Activated CD4-positive, alpha-beta T cell treated with anti-CD3 and anti-CD28 coated beads, Interleukin-2, amount 50 U/mL, for 48 hours (primary cell): ENCODE measurements at places on chromosomes 6 and 20.

DNA sequence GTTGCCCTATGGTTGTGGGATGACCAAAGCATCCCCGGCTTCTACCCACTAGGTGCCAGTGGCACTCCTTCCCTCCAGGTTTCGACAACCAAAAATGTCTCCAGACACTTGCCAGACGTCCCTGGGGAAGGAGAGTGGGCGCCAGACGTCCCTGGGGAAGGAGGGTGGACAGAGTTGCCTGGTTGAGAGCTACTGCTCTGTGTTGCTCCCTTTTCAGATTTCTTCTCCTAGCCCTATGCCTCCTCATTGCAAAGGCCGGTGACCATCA lies 13.1 kb downstream of the LRRC73 start:
- DNase-seq: no peak

DNA sequence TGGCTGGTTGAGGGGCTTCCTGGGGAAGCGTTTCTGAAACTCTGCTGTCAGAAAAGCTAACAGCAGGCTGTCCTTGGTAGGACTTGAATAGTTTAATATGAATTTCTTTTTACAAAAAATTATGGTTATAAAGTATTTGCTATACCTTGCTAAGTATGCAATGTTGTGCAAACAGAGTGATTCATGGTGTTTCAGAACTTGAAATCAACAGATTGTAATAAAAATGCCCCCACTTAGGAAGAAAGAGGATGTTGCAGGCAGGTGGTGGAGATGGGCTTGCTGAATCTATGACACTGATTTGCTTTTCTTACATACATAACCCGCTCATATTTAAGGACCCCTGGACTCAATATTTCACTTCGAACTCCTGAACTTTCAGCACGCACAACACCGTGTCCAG lies 211.6 kb downstream of the THBS2 start:
- DNase-seq: no peak

DNA sequence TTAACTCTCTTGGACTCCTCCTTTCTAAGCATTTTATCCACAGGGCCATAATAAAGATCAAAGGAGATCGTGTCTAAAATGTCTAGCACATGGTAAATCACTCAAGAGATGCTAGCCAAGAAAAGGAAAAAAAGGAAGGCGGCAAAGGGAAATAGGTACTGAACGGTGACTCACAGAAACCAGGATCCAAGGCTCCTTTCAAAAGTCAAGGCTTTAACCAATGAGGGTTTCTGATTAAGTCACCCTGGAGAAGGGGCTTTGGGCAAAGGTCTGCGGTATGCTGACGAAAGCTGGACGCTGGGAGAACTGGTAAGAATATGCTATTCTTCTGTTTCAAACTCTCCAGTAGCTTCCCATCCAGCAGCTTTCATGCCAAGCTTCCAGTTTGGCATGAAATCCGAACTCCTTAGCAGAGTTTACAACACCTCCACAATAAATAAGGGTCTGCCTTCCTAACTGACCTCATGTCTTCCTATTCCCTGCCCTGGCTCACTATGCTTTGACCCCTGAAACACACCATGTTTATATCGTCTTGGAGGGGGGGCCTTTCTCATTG lies 1.0 kb downstream of the TOMM34 start:
- peak; percentile 62 for DNase-seq

DNA sequence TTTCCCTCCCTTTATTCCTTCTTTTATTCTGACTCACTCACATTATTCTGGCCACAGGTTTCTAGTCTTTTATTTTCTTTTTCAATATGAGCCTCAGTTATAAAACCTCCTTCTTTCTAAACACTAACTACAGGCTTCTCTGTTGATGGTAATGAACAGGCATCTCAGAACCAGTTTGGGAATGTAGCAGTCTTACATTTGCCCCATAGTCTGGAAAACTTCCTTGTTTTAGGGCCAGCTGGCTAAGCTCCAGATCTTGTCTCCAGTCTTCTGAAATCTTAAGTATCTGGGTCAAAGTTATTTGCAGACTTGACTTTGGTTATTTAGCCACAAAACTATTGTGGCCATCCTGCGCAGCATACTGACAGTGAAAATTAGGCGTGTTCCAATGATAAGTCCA lies 97.0 kb upstream of the MAN1A1 start:
- DNase-seq: no peak

- no peak for DNase-seq
Measured at GRCh38 chr20:22414305-22414742, 170.0 kb downstream of the FOXA2 start.

GRCh38 chr20:33560026-33560425 lies 70.1 kb downstream of the CBFA2T2 start:
- no peak for DNase-seq

DNA sequence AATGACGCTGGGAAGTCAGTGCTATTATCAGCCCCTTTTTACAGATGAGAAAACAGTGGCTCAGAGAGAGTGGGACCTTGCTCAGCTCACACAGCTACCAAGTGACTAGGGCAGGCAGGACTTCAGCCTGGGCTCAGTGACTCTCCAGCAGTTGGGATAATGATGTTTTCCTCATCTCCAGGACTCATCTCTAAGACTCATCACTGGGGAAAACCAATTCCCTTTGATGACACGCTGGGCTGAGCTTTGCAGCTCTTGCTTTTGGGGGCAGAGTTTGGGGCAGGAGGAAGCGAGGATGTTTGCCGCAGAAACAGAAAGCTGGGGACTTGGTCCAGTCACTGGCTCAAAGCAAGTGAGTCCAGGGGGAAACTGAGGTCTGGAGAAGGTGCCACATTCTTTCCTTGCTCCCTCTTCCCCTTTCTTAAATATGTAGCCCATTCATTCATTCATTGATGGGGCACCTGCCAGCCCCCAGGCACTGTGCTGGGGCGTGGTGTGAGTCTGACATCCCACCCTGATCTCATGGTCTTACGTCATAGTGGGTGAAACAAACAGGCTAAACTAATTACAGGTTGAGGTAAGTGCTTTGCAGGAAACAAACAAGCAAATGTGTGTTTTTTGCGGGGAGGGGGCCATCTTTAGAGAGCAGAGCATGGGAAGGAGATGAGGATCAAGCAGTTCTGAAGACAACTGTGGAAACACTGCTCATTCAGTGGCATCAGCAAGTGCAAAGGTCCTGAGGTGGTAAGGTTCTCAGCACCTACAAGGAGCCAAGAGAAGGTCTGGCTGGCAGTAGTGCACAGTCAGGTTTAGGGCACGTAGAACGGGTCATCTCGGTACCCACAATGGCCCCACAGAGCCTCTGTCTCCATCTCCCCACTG lies 74.4 kb upstream of the PMEPA1 start:
- no peak for DNase-seq

DNA sequence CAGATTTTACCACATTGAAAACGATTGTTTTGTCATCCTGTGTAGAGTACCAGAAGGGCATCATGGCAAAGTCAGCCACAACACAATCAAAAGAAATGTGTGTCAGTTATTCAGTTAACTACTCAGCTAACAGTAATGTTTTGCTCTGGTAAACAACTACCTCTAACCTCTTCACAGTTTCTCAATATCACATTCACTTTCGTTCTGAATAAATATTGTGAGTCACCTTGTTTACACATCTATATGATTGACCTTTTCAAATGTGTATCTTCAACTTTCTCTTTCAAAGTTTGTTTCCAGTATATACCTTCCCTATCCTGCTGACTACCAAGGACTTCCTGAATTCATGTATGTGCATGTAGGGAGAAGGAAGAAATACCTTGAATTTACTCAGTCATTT lies 216.6 kb upstream of the UFL1 start:
- DNase-seq: no peak

GRCh38 chr6:93213028-93213427 lies 206.3 kb downstream of the EPHA7 start:
- no peak for DNase-seq

DNA sequence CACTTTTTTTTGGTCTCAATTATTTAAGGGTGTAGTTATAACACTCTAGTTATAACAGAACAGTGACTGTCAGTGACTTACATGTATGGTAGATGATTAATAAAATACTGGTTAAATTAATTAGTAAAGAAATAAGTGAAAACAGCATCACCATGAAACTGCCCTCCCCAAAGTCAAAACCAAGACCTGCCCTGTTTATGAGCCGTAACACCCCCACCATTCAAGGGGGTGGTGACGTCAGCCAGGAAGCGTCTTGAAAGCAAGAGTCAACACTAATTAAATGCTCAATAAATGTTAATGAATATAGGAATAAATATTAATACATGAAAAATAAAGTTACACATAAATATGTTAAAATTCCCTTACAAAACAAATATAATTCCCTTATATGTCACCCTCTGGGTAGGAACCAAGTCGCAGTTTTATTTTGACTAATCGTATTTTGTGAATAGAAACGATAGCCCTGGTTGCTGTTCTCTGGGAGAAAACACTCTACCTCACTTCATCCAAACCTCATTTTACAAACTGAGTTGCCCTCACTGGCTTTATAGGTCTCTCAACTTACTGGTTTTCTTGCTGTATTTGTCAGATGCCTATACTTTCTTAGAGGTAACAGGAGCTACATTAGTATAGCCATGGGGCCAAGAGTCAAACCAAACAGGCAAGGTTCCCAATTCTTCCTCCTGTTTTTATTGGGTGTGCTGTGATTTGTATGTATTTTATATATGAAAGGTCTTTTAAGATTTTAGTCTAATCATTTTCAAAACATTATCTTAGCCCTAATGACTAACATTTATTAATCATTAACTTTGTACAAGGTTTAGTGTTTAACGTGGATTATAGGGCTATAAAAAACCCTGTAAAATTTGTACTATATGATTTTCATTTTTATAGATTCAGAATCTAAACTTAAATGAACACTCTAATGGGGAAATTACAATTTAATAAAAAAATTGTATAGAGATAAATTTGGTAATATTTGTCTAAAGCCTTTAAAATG lies 227.9 kb upstream of the IRAK1BP1 start:
- DNase-seq: no peak

DNA sequence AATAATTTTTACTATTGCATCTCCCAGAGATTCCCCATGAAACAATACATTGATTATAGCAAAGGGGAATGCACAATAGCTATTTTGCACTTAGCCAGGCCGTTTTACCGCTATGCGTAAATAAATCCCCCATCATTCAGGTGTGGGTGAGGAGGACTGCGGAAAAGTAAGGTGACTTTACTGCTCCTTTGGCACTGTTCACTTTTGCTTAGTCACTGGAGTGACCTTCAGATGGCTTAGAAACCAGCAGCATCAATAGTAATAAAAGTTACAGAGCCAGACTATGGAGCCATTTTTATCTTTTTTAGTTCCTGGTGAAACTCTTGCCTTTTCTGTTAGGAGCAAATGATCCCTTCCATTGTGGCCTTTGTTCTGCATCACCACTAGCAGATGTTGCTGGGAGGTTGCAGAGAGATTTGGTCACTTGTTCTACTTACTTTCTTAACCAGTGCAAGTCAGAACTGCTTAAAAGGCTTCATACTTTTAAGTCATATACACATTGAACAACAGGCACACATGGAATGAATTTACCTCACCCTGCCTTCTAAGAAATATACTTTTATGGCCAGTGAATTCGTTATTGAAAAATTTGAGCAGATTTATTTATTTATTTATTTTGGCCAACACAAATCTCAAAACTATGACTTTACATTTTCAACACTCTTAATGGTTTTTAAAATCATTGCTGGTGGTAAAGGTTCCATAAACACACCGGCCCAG lies 12.1 kb upstream of the BTBD3 start:
- DNase-seq: no peak

GRCh38 chr20:54086507-54087039 lies 16.2 kb upstream of the BCAS1 start:
- DNase-seq: no peak

DNA sequence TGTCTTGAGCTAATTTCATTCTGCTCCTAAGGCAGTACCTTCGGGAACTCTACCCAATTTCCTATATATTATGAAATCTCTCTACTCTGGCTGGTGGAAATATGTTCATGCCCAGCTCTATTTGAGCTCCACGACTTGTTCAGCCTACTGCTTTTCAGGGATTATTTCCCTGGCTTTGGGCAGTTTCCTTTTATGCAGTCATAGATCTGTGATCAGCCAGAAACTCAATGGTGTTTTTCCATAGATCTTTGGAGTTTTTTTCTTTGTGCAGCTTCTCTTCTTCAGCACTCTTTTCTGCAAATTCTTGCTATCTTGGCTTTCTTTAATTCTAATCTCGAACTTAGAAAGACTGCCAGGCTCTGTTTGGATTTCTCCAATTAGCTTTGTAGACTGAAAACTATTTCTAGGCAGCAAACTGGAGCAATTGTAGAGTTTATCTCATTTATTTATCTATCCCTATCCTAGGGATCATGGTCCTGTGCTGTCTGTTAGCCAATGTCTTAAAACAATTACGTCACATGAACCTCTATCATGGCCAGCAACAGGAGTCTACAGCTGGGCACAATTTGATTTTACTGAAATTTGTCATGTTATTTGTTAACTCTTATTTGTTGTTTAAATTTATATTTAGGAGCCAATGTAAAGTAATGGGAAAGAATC lies 328.4 kb downstream of the BCKDHB start:
- no peak for DNase-seq

DNA sequence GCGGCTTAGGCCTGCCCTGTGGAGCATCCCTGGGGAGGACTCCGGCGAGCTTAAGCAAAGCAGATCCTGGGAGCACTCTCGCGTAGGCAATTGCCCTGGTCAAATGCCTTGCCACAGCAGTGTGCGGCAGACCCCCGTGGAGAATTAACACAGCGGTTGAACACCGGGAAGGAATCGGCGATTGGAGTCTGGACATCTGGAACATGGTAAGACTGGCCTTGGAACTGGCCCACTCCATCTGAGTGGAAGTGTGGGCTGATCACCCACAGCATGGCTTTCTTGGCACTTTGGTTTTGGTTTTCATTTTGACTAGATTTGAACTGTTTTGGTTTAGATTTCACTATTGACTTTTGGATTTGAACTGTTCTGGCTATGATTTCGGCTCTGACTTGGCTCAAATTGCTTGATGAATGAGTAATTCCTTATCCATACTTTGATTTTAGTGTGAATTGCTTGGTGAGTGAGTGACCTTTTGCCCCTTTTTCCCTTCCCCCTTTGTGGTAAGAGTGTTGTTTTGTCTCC lies 300.7 kb downstream of the RNGTT start:
- DNase-seq: no peak

GRCh38 chr6:148983966-148984365 lies 237.1 kb downstream of the UST start:
- no peak for DNase-seq

- DNase-seq: no peak
Measured at GRCh38 chr20:53658973-53659372, 65.3 kb upstream of the ZNF217 start.

DNA sequence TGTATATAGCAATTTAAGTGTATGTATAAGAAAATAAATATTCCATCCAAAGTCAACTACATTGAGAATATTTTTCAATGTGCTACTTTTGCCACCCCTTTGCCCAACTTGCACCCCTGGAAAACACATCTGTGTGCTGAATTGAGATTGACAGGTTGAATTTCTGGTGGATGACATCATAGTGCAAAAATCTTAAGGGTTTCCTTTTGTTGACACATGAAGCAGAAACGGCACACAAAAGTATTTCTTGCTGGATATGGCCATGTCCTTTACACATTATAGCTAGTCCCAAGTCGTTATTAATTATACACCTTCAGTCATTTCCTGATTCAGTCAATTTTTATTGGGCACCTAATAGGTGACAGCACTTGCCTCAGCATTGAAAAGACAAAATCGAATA lies 188.7 kb upstream of the FBXL4 start:
- DNase-seq: no peak

- DNase-seq: no peak
Measured at GRCh38 chr6:3836566-3836965, 12.6 kb upstream of the FAM50B start.
